ENCODE measurements at places on chromosomes 2 and 18.

DNA sequence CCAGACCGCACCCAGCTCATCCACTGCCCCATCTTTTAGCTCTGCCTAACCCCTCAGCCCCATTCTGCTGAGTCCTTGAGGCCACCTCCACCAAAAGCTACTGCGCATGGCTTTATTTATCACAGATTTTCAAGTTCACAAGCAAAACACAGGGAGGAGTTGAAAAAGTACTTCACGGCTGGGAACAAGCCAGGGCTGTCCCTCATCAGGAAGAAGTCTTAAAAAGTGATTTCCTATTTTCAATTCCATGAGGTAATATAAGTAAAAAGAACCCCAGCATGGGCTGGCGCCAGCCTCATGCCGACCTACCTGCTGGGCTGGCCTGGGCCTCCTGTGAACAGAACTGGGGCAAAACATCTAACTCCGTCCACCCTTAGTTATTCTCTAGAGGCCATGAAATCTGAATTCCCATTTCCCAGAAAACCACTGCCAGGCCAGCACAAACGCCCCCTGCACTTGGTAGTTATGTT lies 69.0 kb downstream of the POLR1A start:
- no peak for DNase-seq

DNA sequence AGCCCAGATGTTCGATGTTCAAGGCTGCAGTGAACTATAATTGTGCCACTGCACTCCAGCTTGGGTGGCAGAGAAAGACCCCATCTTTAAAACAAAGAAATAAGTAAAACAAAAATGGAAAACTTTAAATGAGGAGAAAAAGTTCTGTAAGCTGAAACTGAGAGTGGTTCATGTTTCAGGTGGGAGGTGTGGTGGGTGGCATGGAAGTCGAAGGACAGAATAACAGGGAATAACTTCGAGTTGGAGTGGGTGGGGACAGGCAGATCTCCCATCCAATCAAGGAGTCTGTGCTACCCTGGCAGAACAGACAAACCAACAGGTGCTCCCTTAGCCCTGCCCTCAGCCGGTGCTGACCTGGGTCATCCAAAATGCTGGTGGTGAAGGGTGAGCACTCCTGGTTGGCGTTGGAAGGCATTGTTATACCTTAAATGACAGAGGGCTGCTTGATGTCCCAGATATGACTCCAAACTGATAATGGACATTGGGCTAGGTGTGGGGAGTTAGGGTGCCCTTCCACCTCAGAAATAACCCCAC lies 328.4 kb downstream of the DYSF start:
- DNase-seq, result no peak

DNA sequence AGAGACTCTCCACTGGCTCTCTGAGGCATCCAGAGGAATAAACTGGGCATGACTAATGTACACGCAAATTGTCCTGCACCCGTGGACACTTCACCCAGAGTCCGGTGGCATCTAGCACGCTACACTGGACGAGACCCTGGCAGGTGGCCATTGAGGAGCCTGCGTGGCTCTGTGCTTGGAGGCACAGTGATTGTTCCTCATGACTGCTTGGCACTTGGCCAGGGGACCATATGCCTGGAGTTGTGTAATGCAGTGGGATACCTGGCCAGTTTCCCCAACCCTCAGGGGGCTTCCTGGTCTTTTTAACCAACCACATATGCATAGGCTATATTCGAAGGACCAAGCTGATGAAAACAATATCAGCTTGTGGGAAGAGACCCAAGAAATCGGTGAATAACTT lies 66.6 kb downstream of the MTCL1 start:
- no peak for DNase-seq

- DNase-seq, result no peak
These were observed 23.6 kb downstream of the SETBP1 start for GRCh38 chr18:44704135-44704789.

GRCh38 chr2:165630236-165630635 lies 160.7 kb downstream of the CSRNP3 start:
- DNase-seq, result no peak

DNA sequence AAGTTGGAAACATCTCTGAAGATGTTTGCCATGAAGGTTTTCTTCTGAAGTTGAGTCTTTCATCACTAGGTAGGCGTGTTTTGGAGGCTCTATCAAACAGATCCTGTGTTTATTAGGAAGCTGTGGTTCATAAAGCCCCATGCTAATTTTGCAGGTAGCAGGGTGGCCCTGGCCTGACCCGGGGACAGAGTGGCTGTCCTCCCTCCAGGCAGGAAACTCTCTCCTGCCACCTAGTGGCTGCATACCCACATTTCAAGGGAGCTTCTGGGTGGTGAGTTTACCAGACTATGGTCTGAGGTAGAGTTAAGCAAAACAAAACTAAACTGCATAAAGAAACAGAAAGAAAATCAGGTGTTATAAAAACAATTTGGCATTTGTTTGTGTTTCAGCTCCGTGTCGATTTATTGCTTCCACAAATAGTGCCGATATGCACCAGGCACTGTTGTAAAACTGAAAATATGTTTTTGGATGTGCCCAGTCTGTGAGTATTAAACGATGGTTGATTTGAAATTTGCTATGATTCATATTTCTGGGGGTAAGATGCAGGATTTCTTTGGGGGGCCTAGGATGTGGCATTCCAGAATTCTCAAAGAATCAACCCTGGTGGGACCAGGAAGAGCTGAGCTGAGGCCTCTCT lies 26.0 kb upstream of the IL37 start:
- DNase-seq, result no peak

- DNase-seq, result no peak
These were observed 38.4 kb downstream of the POMC start for GRCh38 chr2:25129901-25130520.

DNA sequence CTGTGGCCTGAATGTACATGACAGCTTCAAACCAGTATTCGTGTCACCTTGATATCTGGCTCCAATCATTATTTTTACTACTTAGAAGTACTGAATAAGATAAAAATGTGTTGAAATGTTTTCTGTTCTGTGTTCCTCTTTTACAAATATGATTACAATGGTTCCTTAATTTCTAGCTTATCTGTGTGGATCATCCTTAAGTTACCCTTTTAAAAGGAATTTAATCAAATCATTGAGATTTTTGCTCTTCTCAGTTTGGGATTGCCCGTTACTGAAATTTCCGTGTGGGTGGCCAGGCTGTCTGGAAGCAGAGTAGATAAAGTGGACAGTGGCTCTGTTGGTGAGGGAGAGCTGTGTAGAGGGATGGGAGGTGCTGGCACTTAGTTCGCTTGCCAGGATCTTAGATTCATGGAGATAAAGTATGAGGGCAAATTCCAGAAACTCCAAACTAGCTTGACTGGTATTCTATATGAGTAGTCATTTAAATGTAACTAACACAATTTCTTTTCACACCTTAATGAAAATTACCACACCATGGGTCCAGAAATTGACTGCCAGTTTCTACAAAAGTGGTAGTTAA lies 27.4 kb upstream of the SAG start:
- no peak for DNase-seq

DNA sequence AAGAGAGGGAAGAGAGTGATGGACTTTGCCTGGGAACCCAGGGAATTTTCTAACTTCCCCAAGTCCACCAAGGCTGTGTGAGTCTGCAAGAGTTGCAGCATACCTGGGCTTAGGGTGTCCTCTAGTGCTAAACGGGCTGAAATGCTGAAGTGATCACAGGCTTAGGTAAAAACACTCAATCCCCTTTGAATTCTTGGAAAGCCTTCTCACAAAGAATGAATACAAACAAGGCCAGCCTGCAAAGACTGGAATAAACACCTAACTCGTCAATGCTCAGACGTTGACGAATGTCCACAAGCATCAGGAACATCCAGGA lies 30.0 kb upstream of the BMP10 start:
- DNase-seq, result no peak

DNA sequence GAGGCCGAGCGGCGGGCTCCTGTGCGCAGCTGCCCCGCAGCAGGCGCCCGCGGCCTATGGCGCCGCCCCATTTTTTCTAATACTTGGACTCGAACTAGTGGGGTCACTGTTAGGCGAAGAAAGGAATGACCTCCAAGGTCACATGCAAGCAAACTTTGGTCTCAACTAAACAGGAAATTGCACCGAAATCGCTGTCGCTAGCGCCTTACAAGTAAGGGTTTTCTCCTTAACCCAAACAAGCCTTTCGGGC lies 339 bp downstream of the ACAA2 start:
- DNase-seq, result peak; percentile 20

- no peak for DNase-seq
These were observed 50.4 kb downstream of the BOD1L2 start for GRCh38 chr18:57197261-57197660.

GRCh38 chr2:3654011-3654410 lies 4.0 kb upstream of the ALLC start:
- DNase-seq, result no peak

DNA sequence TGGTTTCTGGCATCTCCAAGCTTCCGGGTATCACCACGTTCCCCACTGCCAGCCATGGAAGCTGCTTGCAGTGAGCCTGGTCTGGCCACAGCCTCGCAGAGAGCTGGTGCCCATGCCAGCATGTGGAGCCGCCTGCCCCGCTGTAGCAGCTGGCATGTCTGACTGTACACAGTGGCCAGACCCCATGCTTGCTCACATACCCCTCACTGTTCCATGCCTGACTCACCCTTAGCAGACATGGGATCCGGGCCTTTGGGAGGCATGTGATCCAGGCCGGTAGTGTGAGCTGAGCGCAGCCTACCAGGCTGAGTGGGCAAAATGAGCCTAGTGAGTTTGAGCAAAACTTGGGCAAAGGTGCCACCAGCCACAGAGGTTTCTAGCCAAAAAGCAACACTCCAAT lies 18.8 kb upstream of the RPRD1A start:
- DNase-seq, result no peak

GRCh38 chr2:194105358-194105757 lies 1551.7 kb upstream of the SLC39A10 start:
- no peak for DNase-seq

GRCh38 chr2:207286106-207286505 lies 120.4 kb upstream of the KLF7 start:
- no peak for DNase-seq

GRCh38 chr18:44510390-44510789 lies 170.3 kb upstream of the SETBP1 start:
- DNase-seq, result no peak

- no peak for DNase-seq
These were observed 54.8 kb downstream of the LRRFIP1 start for GRCh38 chr2:237682151-237682550.

DNA sequence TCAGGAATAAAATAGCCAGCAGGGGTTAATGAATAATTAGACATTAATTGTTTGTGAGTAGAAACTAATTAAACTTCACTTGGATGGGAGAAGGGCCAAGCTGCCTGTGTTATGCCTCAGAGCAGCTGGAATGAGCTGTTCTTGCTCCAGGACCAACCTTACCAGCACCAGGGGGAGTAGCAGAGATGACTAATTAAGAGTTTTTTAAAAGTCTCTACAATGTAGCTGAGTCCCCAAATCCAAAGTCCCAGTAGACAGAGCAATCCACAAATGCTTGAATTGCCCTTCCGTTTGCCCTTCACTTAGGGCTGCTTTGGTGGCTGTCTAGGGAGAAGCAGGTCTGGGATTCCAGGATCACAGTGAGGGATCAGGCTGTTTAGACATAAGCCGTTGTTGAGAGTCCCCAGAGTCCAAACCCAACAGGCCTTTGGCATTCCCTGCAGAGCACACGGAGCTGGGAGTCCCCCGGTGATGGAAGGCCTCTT lies 59.4 kb downstream of the RHOB start:
- DNase-seq, result no peak

DNA sequence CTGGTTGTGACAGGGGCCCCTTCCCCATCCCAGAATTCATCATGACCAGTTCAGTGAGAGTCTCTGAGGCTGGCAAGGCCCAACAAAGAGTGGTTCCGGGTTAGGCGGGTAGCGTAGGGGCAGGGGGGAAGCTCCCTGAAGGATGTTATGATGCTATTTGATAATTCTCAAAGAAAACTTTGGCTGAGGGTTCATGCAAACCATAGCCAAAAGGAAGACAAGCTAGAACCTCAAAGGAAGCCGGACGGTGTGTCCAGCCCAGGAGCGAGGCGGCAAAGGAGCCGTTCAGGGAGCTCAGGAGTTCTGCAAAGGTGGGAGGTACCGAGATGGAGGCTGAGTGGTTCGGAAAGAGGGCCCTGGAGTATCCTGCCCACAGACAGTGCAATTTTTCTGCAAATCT lies 226.8 kb upstream of the RAB6C start:
- DNase-seq, result no peak

- no peak for DNase-seq
These were observed 784.7 kb upstream of the PIK3C3 start for GRCh38 chr18:41170346-41170745.

DNA sequence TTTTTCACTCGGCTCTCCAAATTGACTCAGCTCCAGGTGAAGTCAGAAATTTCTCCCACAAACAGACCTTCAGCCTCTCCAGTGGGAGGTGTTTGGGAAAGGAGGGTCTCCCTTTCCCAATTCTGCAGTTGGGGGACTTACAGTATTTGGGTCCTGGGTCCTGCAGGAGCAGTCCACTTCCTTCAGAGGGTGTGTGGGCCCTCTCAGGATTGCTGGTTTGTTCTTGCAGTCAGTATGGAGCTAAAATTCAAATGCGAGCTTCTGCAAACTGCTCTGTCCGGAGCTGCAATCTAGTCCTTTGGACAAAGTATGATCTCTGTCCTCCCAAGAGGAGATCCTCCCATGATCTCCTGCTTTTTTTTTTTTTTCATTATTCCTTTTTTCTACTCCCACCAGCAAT lies 87.9 kb upstream of the MSTN start:
- DNase-seq, result no peak

DNA sequence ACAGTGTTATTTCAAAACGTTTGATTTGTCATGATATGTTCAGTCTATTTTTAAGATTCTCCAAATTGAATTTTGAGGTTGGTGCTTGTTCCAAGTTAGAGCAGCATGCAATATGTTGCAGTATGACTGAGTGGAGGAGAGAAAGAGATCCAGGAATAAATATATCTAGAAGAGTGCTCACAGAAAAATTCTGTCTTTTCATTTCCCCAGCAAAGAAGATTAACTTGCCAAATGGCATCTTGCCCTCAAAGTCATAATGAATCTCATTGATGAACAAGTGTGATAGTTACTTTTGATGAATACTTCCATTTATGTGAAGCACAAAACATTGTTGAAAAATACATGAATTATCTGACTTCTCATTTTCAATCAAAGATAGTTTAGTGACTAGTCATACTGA lies 95.9 kb downstream of the KCNJ3 start:
- DNase-seq, result no peak

- no peak for DNase-seq
These were observed 278.2 kb downstream of the IKZF2 start for GRCh38 chr2:212873256-212873655.

DNA sequence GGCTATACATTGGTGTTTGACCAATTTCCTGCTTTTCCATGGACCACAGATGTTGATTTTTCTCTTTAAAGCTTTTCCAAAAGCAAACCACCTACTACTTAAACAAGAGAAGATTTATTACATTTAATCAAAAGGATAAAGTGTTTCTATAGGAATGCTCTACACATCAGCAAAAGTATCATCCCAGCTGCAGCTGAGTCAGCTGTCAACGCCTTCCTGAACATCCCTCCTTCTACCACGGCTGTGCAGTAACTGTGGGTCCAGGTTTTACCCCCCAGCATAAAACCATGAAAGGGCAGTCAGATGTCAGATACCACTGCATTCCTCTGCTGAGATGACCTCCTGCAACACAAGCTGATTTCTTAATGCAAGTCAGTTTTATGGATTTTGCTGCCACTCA lies 524.5 kb upstream of the MEX3C start:
- no peak for DNase-seq

GRCh38 chr18:9191658-9192256 lies 55.2 kb downstream of the ANKRD12 start:
- no peak for DNase-seq
